ENCODE measurements at places on chromosomes 11 and 22.
A peak's percentile ranks its signal among the peaks of the same experiment; 100 is the strongest.

GRCh38 chr11:102017026-102017425 is 30.2 kb upstream of the CFAP300 start:
- no peak for DNase-seq

DNA sequence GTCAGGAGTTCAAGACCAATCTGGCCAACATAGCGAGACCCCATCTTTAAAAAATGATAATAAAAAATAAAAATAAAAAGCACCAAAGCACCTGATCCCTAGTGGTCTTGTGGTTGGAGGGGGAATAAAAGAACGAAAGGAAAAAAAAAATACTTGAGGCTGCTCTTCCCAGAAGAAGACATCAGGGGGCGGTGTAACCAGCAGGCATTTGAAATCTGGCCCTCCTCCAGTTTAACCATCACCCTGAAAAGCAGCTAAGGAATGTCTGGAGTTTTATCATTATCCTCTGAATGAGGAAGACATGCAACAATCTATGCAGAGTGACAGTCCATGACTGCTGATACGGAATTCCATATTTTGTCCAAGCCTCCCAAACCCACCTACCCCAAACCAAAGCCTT is 5.6 kb upstream of the KCTD17 start:
- DNase-seq: no peak

GRCh38 chr11:133896028-133896427 is 50.7 kb upstream of the SPATA19 start:
- DNase-seq: no peak

GRCh38 chr11:8011981-8012444 is 24.9 kb downstream of the EIF3F start:
- no peak for DNase-seq

- DNase-seq: no peak
Observed at GRCh38 chr11:36455658-36456111, 54.4 kb downstream of the TRAF6 start.

DNA sequence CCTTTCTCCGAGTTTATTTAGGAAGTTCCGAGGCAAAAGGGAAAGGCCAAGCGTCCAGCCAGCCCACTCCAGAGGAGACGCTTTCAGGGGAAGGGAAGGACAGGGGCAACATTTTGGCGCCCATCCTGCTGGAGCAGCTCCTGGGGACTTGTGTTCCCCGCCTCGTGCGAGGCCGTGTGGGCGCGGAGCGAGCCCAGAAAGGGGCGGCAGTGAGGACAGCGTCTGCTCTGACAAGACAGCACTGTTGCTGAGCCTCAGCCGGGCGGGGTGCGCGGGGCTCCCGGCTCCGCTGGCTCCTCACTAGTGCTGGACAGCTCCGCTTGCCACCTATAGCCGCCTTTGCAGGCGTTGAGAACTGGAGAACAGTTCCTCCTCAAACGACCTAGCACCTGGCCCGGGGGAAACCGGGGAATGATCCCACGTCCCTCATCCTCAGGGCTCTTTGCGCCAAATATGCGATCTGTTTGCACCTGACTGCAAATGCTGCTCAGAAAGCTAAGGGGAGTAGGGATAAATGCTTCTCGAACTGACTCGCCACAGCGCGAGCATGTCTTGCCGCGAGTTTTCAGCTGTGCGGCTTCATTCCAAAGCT is 722 bp upstream of the GUCY1A2 start:
- DNase-seq: no peak

GRCh38 chr11:129410395-129410960 is 34.8 kb downstream of the BARX2 start:
- no peak for DNase-seq

GRCh38 chr22:44191036-44191454 is 10.3 kb downstream of the PARVG start:
- no peak for DNase-seq

DNA sequence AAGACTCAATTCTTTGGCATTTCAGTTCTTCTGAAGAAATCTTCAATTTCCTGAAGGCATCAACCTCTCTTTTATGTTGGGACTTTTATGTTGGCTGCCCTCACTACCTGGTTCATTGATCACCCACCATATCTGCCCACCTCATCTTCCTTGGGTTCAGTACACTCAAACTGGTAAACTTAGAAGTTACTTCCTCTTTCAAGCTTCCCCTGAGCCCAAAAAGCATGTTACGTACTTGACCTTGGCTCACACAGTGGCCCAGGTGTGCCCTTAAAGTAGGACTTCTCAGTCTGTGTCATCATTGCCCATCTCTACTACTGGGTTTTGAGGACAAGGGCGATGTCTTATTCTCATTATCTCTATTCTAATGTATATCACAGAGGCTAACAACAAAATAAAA is 86.1 kb downstream of the GRIA4 start:
- no peak for DNase-seq

GRCh38 chr11:111344032-111344431 is 35.0 kb downstream of the POU2AF1 start:
- no peak for DNase-seq

- peak; percentile 81 for DNase-seq
Observed at GRCh38 chr22:36331306-36331911, 56.4 kb downstream of the MYH9 start.

- no peak for DNase-seq
Observed at GRCh38 chr11:104221455-104221854, 57.5 kb upstream of the PDGFD start.

DNA sequence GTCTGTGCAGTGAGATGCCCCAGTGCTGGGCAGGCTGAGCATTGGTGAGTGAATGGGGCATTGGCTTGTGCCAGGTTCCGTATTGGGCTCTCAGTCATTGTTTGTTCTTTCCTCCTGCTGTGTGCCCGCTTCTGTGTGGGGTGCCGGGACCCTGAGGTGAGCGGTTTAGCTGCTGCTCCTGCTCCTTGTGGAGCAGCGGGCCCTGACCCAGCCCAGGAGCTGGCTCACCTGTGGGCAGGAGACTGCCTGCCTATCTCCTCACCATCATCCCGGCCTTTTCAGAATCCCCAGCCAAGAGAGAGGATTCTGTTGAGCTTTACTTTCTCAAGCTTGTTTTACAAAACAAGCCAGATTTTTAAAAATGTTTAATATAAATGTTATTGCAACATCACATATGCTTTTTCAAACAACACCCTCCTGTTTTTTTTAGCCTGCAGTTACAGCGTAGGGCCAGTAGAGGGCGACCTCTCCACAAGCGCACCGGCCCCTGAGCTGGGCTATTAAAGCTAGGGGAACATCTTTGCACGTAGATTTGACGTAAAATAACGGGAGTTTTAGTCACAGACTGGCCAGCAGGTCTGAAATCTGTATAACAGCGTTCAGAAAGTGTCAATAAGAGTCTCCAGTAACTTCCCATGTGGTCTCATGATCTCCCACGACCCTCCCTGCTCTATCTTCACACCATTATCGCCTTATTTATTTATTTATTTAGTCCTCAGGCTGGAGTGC is 25.1 kb upstream of the RELT start:
- DNase-seq: peak; percentile 76

DNA sequence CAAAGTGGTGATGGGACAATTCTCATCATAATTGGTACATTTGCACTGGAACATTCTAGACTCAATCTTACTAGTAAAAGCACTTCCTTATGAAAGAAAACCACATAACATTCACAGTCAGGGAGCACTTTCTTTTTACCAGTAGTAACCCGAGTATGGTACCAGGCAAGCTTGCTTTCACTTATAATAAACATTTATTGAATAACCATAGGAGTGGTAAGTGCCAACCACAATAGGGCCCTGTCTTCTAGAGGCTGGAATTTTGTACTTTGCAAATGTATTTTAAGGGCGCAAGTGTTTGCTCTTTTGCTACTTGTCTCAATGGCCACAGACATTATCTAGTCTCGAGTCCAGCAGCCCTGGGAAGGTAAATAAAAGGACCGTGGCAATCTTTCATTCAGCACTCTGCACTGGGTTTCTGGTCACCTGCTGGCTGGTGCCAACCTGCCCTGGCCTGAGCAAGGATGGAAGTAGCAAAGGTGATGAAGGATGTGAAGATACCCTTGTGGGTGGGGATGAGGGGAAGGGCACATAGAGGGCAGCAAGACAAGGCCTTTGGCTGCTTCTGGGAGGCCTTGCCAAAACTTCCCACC is 24.2 kb downstream of the C22orf31 start:
- no peak for DNase-seq

DNA sequence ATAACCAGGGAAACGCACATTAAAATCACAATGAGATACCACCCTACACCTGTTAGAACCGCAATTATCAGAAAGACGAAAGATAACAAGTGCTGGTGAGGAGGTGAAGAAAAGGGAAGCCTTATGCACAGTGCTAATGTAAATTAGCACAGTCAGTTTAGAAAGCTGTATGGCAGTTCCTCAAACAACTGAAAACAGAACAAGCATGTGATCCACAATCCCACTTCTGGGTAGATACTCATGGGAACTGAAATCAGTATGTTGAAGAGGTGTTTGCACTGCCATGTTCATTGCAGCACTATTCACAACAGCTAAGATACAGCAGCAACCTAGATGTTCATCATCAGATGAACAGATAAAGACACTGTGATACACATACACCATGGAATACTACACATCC is 75.0 kb upstream of the CCND1 start:
- no peak for DNase-seq

GRCh38 chr22:42906605-42907348 is 49.7 kb upstream of the ARFGAP3 start:
- DNase-seq: no peak

- peak; percentile 70 for DNase-seq
Observed at GRCh38 chr22:31313366-31314147, 21.3 kb upstream of the PIK3IP1 start.

- peak; percentile 54 for DNase-seq
Observed at GRCh38 chr22:46071451-46072109, 78.7 kb upstream of the PPARA start.

- no peak for DNase-seq
Observed at GRCh38 chr22:41411021-41411851, 29.5 kb downstream of the TEF start.

- DNase-seq: no peak
Observed at GRCh38 chr11:28132548-28132947, 24.4 kb downstream of the METTL15 start.

- peak; percentile 4 for DNase-seq
Observed at GRCh38 chr11:133787379-133788141, 57.8 kb downstream of the SPATA19 start.

DNA sequence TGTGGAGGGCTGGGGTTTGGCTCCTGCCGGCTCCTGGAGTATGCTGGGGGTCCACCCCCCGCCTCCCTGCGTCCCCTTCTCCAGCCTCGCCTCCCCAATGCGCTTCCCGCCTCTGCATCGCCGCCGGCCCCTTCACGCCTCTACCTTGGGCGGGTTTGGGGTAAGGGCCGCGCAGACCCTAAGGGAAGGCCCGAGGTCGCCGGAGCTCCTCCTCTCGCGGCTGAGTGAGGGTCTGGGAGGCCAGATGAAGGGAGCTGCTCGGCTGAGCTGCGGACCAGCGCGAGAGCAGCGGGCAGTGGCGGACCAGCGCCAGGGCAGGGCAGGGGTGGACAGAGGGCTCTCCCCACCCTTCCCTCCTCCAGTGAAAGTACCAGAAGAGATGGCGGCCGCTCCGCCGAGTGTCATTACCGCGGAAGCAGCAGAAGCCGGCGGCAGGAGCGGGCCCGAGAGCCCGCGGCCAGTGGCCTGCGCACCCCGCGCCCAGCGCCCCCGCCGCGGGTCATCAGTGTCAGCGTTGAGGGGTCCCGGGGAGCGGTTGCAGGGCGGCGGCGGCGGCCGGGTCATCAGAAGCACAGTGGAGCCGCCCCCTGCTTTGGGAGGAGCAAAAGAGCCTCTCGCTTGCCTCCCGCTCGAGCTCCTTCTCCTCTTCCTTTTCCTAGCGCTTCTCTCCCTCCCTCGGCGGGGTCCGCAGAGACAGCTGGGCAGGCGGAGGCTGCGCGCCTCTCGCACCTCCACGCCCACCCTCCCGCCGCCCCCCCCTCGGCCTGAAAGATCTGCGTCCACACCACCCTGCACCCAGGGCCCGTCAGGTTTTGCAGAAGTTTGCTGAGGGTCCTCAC is 255.6 kb upstream of the CADM1 start:
- peak; percentile 53 for DNase-seq

DNA sequence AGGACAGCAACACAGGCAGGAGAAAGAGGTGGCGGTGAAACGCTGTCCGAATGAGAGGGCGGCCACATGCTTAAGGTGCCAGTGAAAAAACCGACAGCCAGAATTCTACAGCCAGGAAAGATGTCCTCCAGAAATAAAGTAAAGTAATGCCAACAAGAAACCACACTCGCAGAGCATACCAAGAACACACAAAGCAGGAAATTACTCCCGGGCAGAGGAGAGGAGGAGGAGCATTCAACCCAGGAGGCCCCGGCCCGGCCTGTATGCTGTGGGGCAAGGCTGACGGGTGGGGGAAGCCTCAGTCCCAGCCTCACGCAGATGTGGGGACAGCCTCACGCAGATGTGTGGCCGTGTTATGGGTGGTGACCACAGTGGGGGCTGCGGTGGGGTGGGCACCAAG is 28.0 kb downstream of the CHID1 start:
- DNase-seq: no peak

GRCh38 chr11:68329536-68329935 is 17.1 kb downstream of the LRP5 start:
- DNase-seq: no peak

GRCh38 chr22:19180740-19181410 is 2.3 kb upstream of the SLC25A1 start:
- no peak for DNase-seq

GRCh38 chr11:61959678-61960077 is 7.8 kb downstream of the FTH1 start:
- DNase-seq: no peak

DNA sequence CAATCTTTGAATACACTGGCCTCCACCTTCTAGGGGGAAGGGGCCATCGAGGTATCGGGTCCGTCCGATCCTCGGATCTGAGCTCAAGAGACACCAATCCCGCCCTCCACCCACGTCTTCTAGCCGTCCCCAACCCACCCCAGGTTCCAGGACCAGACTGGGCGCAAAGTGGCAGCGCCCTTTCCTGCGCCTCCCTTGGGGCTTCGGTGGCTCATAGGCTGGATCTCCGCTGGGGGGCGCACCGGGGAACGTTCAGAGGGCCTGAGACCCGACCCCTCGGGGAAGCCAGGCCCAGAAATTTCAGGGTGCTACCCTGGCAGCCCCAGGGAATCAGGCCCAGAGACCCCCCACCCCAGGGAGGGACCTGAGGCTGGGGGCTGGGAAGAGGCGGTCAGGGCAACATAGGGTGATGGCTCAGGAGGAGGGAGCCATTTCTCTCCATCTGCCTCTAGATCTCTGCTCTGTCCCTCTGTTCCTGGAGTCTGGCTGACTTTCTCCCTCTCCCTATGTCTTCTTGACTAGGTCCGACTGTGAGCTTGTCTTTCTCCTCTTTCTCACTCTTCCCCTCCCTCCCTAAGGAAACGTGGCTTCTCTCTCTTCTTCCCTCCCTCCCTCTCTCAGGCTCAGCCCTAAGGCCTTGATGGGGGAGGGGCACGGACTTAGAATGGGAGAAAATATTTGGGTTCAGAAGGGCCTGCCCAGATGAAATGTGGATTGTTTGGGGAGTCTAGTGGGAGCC is 1.1 kb downstream of the CREB3L1 start:
- DNase-seq: no peak

DNA sequence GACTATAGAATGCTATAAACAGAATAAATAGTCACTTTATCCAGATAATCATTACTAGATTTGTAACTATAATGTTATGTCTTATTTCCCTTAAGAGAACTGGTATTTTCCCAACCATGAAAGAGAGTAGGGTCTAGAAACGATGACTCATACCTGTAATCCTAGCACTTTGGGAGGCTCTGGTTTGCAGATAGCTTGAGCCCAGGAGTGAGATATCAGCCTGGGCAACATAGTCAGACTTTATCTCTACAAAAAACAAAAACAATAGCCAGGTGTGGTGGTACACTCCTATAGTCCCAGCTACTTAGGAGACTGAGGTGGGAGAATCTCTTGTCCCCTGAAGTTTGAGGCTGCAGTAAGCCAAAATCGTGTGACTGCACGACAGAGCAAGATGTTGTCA is 30.9 kb downstream of the OR52A5 start:
- DNase-seq: no peak

GRCh38 chr22:38132136-38132535 is 21.7 kb upstream of the BAIAP2L2 start:
- DNase-seq: no peak
